SIG-M5 (cell line): ENCODE measurements at places on chromosomes 3 and 15.

DNA sequence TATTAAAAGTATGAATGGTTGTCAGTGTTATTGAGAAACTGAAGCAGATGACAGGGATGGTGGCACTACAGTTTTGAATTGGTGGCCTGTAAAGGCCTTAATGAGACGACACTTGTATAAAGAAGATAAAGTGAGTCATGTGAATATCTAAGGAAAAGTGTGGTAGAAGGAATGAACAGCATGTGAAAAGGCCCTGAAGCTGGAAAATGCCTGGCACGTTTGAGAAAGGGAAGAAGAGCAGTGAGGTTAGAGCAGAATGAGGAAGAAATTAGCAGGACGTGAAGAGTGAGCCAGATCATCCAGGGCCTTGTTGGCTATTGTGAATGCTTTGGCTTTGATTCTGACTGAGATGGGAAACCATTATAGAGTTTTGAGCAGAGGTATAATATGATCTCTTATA lies 387.6 kb upstream of the DPH6 start:
- no peak for DNase-seq

GRCh38 chr15:42185801-42186200 lies 22.3 kb downstream of the VPS39 start:
- DNase-seq = no peak

- no peak for DNase-seq
These were observed 33.3 kb downstream of the ANKDD1A start for GRCh38 chr15:64944961-64945360.

GRCh38 chr3:72950372-72950771 lies 46.2 kb upstream of the PPP4R2 start:
- no peak for DNase-seq

DNA sequence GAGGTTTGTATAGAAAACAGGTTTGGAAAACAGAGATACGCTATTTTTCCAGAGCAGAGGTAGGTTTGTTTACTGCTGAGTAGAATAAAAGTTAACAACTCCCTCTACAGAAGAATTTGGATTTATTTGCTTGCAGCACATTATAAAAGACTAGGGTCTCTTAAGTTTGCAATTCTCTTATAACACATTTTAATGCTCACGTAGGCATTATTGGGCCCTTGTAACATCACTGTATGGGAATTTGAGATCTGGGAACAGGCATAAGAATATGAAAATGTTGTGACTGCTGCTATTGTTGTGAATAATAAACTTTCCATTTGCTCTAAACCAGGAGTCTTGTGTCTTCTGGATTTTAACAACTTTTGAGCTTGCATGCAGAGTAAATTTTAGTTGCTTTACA lies 128.3 kb upstream of the CADM2 start:
- DNase-seq = no peak

DNA sequence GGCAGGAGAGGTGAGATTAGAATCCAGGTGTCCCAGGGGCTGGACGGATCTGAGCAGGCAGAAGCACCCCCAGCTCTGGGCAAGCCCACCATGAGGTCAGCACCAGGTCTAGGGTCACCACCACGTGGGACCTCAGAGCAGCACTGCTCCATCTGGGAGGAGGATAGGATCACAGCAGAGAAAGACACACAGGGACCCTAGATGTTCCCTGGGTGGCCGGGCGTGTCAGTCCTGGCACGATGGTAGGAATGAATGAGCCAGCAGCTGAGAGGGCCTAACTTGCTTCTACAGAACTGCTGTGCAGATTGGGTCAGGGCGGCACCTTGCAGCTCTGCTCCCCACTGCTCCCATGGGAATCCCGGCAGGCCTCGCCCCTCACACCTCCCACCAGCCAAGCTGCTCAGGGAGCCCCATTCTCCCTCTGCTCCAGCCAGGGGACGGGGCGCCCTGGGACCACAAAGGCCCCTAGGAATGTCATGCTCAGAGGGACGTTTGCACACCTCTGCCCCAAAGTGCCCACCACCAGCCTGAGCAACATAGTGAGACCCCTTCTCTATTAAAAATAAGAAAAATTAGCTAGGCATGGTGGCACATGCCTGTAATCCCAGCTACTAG lies 66.3 kb downstream of the ZNF445 start:
- DNase-seq = no peak

DNA sequence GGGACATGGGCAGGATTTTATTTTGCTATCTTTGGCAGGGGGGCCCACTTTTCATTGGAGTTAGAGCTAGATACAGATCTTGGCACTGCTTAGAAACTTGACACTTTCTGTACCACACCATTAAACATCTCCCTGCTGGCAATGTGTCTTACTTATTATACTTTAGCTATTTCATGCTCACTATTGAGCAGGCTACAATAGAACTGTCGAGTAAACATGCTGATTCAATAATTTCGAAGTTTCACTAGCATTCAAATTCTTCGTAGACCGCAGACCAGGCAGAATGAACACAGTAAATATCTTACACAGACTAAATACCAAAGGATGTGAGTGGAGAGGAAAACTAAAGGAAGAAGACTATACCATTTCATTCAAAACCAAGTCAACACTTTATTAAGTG lies 180.8 kb downstream of the UNC13C start:
- no peak for DNase-seq

GRCh38 chr3:39139442-39139841 lies 13.9 kb downstream of the CSRNP1 start:
- DNase-seq = no peak
